ENCODE measurements at places on chromosomes 16 and 17.

DNA sequence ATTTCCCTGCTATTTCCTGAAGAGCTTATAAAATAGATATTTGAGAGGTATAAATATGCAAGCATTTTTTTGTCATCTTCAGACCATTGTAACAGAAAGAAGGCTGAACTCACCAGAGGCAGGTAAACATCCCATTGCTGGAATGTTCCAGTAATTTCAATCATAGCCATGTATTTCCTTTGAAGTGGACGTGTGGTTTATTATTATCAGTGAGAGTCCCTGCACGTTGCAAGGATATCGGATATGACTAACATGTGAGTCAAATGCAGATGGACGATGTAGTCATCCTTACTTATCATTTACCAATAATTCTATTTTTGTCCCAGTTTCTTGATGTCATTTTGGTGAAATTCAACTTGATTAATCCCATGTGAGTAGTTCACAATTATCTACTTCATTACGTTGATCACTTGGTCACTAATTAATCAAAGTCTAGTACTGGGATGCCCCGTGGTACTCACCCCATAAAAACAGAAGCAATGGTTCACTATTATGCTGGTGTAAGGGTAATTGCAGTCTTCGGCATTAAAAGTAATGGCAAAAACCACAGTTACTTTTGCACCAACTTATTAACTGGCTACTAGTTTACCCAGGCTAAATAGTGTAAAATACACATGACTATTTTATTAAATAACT lies 89.5 kb downstream of the VAT1L start:
- no peak for DNase-seq

DNA sequence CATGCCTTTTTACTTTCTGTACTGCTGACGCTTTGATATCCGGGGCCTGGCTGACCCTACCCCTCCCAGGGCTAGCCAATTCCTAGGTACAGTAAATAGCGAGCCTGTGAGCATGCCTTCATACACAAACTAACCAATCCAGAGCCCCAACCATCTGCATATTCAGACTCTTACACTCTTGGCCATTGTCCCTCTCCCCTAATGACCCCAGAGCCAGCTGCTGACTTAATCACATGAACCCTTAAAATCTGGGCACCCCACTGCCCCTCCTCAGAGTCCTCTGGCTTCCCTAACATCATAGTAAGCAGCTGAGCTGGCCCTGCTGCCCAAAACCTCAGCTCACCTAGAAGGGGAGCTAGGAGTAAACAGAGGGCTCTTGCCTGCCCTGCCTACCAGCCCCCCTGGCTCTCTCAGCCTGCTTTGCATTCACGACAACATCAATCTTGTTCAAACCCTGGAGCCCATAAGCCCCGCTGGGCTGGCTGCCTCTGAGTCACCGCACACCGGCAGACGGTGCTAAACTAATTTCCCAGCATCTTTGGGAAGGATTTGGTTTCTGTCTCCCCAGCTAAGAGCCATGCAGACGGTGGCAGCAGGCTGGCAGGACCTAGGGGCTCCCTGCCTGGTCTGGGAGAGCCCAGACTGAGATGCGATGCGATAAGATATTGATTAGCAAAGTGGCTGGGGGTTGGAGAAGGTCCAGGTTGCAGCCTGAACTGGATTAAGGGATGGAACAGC lies 63.2 kb downstream of the CLEC19A start:
- no peak for DNase-seq

DNA sequence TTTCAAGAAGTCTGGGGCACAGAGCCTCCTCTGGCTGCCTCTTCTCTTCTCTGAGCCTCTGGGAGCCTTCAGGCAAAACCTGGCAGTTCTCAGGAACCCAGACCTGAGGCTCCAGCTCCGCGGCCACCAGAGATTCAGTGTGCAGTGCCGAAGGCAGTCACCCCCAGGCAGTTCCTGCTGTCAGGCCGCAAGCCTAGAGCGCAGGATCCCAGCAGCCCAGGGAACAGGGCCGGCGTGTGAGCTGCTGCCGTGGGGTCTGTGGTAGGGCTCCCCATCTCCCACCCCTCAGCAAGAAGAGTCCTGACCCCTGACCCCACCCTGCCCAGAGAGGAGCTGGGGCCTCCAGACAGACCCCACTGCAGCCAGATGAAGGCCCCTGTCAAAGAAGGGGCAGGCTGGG lies 78.2 kb downstream of the AMFR start:
- no peak for DNase-seq

DNA sequence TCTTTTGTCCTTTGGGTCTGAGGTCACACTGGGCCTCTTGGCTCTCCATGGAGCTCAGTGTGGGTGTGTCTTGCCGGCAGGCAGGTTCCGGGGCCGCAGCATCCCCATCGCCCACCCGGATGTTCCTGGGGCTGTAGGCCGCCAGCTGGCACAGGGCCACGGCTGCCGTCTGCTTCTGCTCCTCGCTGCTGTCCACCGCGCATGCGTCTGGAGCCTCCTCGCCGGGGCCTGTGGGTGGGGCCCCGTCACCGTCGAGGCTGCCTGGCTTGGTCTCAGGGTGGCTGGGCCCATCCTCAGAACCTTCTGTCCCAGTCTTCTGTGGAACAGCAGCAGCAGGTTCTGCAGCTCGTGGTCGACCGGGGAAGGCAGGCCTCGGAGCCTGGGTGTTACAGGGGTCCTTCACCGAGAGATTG lies 9.6 kb downstream of the ZNF750 start:
- DNase-seq = no peak

DNA sequence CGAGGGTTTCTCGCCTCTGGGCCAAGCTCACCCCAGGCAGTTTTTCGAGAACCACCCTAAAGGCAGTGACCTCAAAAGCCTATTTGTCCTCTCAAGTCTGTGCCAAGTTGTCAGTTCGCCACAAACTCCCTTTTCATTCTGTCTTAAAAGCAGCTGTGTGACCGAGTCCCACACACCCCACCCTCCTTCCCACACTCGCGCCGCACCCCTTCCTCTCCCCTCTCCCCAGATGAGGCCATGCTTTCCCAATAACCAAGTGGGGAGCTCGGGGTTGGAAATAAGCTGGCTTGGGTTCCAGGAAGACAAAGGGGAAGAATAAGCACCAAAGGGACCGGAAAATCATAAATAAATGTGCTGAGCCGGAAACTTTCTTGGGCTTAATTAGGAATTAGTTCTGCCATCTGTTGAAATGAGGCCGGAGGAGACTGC lies 36.7 kb downstream of the GRIN2C start:
- DNase-seq = no peak

GRCh38 chr16:13554005-13554404 lies 365.9 kb upstream of the ERCC4 start:
- no peak for DNase-seq

GRCh38 chr17:43576563-43577229 lies 30.6 kb upstream of the ETV4 start:
- DNase-seq = peak; percentile 76

GRCh38 chr16:56888806-56889205 lies 23.8 kb downstream of the SLC12A3 start:
- no peak for DNase-seq

All from CD4-positive, alpha-beta T cell treated with Interleukin-17A for 4 hours (primary cell).